GF-D8 (cell line): ENCODE measurements at places on chromosomes 5 and 9.

DNA sequence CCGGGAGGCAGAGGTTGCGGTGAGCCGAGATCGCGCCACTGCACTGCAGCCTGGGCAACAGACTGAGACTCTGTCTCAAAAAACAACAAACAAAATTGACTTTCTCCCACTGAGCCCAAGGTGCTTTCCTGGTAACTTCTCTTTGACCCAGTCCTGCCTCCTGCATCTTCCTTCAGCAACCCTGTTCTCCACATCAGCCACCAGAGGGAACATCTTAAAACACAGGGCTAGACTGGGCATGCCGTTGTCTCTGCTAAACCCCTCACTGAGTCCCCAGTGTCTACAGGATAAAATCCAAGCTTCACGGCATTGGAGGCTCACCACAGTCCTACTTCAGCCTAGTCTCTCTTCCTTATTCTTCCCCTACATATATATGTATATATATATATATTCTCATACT, 39.8 kb upstream of the KCNMB1 start:
- no peak for DNase-seq

- DNase-seq: no peak
Observed at GRCh38 chr9:37395663-37396062, 26.8 kb upstream of the GRHPR start.

DNA sequence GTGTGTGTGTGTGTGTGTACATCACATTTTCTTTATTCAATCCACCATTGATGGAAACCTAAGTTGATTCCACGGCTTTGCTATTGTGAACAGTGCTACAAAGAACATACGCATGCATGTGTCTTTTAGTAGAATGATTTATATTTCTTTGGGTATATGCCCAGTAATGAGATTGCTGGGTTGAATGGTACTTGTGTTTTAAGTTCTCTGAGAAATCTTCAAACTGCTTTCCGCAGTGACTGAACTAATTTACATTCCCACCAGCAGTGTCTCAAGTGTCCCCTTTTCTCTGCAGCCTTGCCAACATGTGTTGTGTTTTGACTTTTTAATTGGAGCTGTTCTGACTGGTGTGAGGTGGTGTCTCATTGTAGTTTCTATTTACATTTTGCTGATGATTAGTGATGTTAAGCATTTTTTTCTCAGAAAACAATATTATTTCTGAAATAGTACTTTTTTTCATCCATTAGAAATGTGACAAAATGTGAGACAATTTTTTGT, 769.7 kb downstream of the TAF11L14 start:
- no peak for DNase-seq

DNA sequence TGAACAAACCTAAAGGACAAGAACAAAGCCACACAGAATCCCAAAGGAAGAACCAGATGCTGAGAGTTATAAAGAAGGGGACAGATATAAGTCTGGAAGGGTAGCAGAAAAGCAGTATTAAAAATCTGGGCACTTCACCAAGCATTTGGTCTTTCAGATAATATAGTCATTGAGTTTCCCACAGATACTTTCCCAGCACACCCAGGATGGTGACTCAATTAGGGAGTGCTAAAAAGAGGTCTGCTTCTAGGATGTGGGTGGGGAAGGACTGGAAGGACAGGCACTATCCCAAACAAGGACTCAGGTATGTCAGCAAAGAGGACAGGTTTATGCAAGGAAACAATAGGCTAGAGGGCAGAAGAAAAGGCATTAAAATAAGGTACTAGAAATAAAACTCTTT, 59.3 kb downstream of the DIAPH1 start:
- no peak for DNase-seq

GRCh38 chr9:124502711-124503702, 4.2 kb downstream of the NR5A1 start:
- DNase-seq: no peak

DNA sequence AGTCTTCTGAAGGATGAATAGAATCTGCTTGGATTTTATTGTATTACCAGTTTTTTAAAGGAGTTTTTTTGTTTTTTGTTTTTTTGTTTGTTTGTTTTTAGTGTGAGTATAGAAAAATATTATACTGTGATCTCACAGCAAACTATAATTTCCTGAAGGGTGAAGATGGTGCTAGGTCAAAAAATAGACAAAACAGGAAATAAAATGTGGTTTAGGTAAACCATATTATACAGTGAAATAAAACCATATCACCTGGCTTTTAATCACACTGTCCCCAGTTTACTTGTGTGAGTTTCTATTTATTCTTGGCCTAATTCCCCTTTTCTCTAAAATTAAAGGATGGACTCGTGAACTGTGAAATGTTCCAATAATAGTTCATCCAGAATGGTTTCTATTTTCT, 841.3 kb upstream of the CTNND2 start:
- DNase-seq: no peak

DNA sequence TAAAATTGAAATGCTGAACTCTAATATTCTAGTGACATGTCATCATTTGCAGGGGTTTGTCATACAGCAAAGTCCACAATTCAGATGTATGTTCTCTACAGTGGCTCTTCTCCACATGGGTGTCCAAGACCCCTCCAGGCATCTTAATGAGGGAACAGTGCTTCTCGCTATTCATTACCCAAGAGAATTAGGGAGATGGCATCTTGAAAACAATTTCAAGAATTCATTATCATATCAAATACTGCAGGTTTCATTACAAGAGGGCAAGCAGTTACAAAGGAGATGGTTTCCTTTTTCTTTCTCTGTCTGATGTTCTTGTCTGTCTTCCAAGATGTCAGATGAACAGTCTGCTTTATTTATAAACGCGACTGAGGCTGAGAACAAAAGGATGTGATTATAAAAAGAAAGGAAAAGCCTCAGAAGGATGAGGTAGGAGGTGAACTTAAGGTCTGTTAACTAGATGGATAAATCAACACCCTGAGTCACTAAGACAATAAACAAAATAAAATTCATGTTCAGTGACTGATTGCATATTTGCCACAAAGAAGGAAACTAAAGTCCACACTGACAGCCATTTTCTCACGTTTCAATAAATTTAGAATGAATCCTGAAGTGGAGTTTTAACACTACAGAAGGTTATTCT, 326.7 kb upstream of the EFNA5 start:
- DNase-seq: no peak

GRCh38 chr5:172453986-172454357, 353 bp downstream of the SH3PXD2B start:
- DNase-seq: no peak

DNA sequence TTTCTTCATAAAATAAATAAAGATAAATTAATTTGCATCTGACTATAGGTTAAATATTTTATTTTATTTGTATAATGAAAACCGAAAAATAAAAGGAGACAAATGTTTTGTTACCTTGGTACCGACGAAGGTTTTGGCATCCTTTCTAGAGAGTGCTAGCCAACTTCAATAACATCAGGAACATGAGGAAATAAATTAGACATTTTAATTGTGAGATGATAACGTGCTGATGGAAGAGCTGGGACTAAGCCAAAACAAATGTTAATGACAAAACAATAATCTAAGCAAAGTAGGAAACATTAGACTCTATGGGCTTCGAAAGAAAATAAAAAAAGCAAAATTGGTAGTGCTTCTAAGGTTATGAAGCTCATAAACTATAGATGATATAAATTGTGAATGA, 201.0 kb downstream of the IRX2 start:
- DNase-seq: no peak

GRCh38 chr5:171595801-171596231, 176.4 kb downstream of the FGF18 start:
- DNase-seq: no peak

DNA sequence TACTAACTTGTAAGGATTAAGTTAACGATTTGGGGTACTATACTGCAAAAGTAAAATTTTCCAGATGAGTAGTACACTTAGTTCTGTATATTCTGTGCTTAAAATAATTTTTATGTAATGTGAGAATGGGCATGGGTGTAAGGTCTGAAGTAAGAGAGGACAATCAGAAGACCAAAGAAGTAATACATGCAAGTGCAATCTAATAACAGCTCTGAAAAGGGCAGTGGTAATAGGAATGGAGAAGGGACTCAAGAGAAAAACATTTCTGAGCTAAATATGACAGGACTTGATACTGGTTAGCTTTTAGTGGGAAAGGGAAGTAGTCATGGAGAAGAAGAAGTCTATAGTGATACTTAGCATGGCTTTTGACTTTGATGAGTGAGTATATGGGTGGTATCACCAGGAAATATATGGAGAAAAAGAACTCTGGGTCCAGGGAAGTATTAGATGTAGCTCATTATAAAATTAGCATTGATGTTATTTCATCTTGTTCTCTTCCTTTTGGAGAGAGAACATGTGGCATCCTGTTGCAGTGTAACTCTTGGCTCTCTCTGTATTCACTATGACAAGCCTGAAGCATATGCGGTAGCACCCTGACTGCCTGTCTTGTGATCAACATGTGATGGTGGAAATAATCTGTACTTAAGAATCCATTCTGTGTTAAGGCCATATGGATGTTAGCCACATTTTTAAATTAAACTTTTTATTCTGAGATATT, 60.5 kb downstream of the ERCC6L2 start:
- DNase-seq: no peak

GRCh38 chr5:144915452-144915851, 744.8 kb downstream of the KCTD16 start:
- no peak for DNase-seq

DNA sequence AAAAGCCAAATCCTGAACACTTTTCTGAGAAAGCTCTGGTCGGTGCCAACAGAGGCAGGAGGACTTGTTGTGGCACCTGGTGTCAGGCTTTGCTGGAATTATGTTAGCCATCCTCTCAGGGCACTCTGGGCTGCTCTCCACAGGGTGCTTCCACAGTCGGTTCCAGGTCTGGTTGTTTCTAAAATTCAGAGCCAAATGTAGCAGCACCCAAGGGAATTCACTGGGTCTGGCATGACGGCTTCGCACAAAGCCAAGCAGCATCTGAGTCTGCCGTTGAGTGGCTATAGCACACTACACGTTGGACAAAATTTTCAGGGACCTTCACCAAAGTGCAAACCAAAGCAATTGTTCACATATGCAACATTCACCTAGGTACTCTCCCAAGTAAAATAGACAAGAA, 110.2 kb downstream of the PJA2 start:
- no peak for DNase-seq

- no peak for DNase-seq
Observed at GRCh38 chr9:15249042-15249818, 57.8 kb downstream of the TTC39B start.

DNA sequence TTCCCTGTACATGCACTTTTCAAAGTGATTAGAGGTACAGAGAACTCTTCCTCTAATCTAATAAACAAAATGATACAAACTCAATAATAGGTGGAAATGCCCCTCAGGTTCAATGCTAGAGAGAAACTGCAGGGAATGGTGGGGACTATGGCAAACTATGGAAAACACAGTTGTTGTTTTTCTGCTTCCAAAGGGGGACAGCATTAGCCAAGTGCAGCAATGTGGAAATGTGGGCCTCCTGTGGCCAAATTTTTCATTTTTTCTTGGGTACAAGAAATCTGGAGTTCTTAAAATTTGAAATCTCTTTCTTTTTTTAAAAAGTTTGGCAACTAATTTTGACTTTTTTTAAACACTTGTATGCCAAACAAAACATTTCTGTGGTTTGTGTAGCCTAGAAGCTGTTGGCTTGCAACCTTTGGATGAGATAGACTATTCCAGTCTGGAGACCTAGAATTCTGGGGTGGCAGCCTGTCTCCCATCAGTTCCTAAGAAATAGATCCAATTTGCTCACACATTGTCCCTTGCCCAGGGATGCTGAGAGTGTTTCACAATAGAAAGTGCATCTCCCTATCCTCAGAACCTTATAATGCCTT, 218.6 kb downstream of the PAPPA start:
- no peak for DNase-seq

- DNase-seq: no peak
Observed at GRCh38 chr9:36470643-36471290, 70.7 kb upstream of the RNF38 start.

- DNase-seq: no peak
Observed at GRCh38 chr5:107558823-107559375, 111.8 kb downstream of the EFNA5 start.

DNA sequence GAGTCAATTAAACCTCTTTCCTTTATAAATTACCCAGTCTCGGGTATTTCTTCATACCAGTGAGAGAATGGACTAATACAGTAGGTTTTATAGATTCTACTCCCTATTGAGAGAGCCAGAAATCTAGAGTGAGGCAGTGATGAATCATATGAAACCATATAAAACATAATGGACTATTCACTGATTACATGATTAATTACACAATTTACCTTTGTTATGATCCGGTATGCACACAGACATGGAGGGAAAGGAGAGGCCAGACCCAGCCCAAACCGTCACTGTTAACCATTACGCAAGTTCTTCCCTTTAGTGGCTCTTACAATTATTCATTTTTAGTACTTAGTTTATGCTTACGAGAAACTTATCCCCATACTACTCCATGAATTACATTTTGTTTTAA, 205.0 kb downstream of the DNAH5 start:
- no peak for DNase-seq

- no peak for DNase-seq
Observed at GRCh38 chr5:18487928-18488480, 853.7 kb downstream of the TAF11L14 start.

GRCh38 chr5:125480911-125481310, 734.5 kb upstream of the ZNF608 start:
- no peak for DNase-seq

GRCh38 chr9:74953235-74953751, 581 bp upstream of the C9orf40 start:
- DNase-seq: no peak

GRCh38 chr5:94702729-94703128, 84.3 kb downstream of the SLF1 start:
- no peak for DNase-seq

DNA sequence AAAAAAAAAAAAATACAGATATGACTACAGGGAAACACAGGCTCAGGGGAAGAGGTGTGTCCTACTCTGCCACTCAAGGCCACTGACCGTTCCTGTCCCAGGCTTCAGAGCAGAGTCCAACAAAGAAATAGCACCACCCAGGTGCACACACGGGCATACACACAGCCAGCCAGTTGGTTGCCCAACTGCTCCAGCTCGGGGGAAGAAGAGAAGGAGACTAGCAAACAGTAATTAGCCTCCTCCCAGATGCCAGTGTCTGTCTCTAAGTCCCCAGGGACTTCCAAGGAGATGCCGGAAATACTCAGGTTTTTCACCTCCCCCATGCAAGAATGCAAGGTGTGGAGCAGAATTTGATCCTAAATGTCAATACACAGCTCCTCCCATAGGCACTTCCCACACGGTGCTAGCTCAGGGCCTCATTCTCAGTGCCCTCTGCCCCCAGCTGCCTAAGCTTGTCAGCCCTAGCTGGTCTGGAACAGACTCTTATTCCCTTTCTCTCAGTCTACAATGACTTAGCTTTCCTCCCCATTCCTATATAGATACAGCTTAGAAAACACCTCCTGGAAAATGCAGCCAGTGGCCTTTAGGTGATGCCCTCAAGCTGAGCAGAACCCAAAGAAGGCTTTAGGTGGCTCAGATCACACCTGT, 1.7 kb downstream of the MYORG start:
- no peak for DNase-seq
